Activated CD4-positive, alpha-beta T cell treated with anti-CD3 and anti-CD28 coated beads for 36 hours (primary cell): ENCODE measurements at places on chromosomes 1 and 21. TPM values are rescaled to one million over a fixed set of nuclear protein-coding genes. Genes with fewer than 3 reads are reported as not detected.

C1orf185 gene
- total RNA-seq, result not detected

DESI2 gene
- 26.0 TPM for total RNA-seq

MPL gene
- not detected for total RNA-seq

PAPPA2 gene
- 0.27 TPM for total RNA-seq

ACTRT2 gene
- total RNA-seq, result not detected

AK4 gene
- 102 TPM for total RNA-seq

NMNAT2 gene
- total RNA-seq, result not detected

HPDL gene
- total RNA-seq, result 12.7 TPM

GSTM5 gene
- total RNA-seq, result 0.54 TPM

CTXND2 gene
- total RNA-seq, result not detected

ATP5IF1 gene
- total RNA-seq, result 192 TPM

BTF3L4 gene
- total RNA-seq, result 37.8 TPM

ADGRL4 gene
- not detected for total RNA-seq

PIGP gene
- total RNA-seq, result 41.0 TPM

HP1BP3 gene
- 232 TPM for total RNA-seq

ARHGAP30 gene
- total RNA-seq, result 125 TPM

TOMM40L gene
- 13.2 TPM for total RNA-seq

FAM89A gene
- 14.5 TPM for total RNA-seq

NCSTN gene
- total RNA-seq, result 51.5 TPM

SNX27 gene
- total RNA-seq, result 29.1 TPM

PDE4DIP gene
- 21.9 TPM for total RNA-seq

CERS2 gene
- 134 TPM for total RNA-seq

C1orf87 gene
- not detected for total RNA-seq

WNT3A gene
- total RNA-seq, result not detected

PRAMEF14 gene
- total RNA-seq, result not detected

GSTM1 gene
- total RNA-seq, result 94.0 TPM

MARK1 gene
- total RNA-seq, result not detected

TMPRSS15 gene
- not detected for total RNA-seq

SYPL2 gene
- total RNA-seq, result 0.05 TPM
